ENCODE measurements at places on chromosomes 13 and 19.

DNA sequence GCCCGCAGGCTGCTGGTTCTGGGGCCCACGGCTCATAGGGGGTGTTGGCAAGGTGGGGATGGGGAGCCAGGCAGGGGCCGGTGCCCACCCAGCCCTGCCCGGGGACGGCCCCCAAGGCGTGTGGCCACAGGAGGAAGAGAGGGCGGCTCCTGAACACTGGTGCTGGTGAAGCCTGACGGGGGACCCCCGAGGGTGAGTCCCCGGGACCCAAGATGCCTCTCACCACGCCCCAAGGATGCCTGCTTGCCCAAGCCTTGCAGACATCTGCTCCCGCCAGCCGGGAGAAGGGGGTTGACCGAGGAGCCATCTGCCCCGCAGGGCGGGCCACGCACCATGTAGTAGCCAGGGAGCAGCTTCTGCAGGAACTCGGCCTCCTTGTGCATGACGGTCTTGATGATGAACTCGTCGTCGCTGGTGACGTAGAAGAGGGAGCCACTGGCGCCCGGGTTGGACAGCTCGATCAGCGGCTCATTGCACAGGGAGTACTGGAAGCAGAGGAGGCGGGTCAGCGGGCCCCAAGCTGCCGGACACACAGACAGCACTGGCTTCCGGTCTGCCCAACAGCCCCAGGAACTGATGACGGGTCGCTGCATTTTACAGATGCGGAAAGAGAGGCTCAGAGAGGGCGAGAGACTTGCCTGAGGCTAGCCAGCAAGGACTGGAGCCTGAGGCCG lies 29.6 kb upstream of the CACTIN start:
- no peaks in the 10 kb centered on the region for H3K27me3 ChIP-seq
- DNase-seq = peak; percentile 39
- H3K4me3 ChIP-seq = no peak overlapping the region
- peak overlapping the region; percentile 23 for H3K27ac ChIP-seq
- H3K4me1 ChIP-seq = no peaks in the 10 kb centered on the region
- peaks cover 27% of the 10 kb centered on the region for H3K36me3 ChIP-seq

DNA sequence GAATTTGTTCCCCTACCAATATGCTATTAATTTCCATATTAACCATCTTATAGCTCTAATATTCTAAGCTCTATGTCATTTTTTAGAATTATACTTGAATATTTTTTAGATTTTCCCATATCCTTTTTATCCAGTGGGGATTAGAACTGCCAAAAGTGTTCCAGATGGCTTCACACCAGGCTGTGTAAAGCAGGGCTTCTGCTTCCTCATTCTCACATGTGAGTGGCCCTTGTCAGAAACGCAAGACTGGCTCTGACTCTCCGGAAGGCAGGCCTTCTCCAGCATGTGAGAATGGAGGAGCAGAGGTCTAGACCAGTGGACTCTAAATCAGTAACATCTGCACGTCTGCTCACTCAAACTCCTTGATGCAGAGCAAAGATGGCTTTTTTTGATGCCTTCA lies 650.1 kb downstream of the FGF9 start:
- no peaks in the 10 kb centered on the region for H3K27me3 ChIP-seq
- no peak for DNase-seq
- H3K4me1 ChIP-seq = no peaks in the 10 kb centered on the region
- no peak overlapping the region for H3K27ac ChIP-seq
- no peaks in the 10 kb centered on the region for H3K36me3 ChIP-seq

DNA sequence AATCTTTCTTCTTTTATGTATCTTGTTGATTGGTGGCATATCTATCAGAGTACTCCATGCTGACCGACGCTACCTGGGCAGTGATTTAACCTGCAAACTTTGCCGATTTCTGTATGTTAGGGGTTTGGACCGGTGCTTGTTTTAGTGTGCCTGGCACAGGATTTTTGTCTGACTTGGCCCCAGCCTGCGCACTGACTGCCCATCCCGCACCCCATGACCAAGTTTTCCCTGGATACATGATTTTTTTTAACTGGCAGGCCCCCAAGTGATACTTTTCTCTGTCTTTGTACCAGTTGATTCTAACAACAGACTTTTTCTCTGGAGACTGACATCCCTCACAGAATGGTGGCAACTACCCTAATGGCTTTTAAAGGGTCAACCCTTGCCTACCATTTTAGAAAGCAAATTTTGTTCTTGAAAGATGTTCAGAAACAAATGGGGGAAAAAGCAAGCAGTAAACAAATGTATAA lies 69.0 kb upstream of the C1QTNF9B start:
- no peak overlapping the region for H3K4me3 ChIP-seq
- H3K27ac ChIP-seq = no peak overlapping the region
- no peaks in the 10 kb centered on the region for H3K4me1 ChIP-seq
- no peaks in the 10 kb centered on the region for H3K27me3 ChIP-seq
- H3K36me3 ChIP-seq = no peaks in the 10 kb centered on the region

- H3K27ac ChIP-seq = no peak overlapping the region
- H3K36me3 ChIP-seq = no peaks in the 10 kb centered on the region
- no peak for DNase-seq
- H3K4me1 ChIP-seq = no peaks in the 10 kb centered on the region
- H3K27me3 ChIP-seq = no peaks in the 10 kb centered on the region
These were observed 27.4 kb downstream of the ZNF20 start for GRCh38 chr19:12112701-12113100.

GRCh38 chr13:54433493-54434206 lies 1405.0 kb downstream of the OLFM4 start:
- no peak for DNase-seq
- no peaks in the 10 kb centered on the region for H3K4me1 ChIP-seq
- no peaks in the 10 kb centered on the region for H3K36me3 ChIP-seq
- H3K27me3 ChIP-seq = no peaks in the 10 kb centered on the region
- H3K27ac ChIP-seq = no peak overlapping the region

GRCh38 chr13:80486402-80486801 lies 145.5 kb upstream of the SPRY2 start:
- no peaks in the 10 kb centered on the region for H3K27me3 ChIP-seq
- no peaks in the 10 kb centered on the region for H3K4me1 ChIP-seq
- no peak overlapping the region for H3K4me3 ChIP-seq
- no peak for DNase-seq
- H3K27ac ChIP-seq = no peak overlapping the region
- H3K36me3 ChIP-seq = no peaks in the 10 kb centered on the region
